Activated T-cell treated with anti-CD3 and anti-CD28 coated beads for 4 hours (primary cell): ENCODE measurements at places on chromosomes 3 and 15.

DNA sequence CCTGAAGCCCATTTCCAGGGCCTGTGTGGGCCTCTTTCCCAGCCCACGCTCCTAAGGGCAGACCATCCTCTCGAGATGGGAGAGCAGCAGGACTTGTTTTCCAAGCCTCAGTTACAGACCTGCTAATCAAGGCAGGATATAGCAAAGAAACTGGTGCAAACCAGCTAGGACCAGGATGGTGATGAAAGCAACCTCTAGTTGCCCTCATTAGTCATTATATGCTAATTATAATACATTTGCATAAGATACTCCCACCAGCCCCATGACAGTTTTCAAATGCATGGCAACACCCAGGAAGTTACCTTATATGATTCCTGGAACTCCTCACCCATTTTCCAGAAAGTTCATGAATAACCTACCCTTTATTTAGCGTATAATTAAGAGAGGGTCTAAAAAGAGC, 34.4 kb upstream of the TRH start:
- DNase-seq, result no peak

- no peak for DNase-seq
These were observed 14.2 kb downstream of the EIF4E3 start for GRCh38 chr3:71710906-71711494.

GRCh38 chr3:55828712-55829111, 341.6 kb upstream of the WNT5A start:
- no peak for DNase-seq

GRCh38 chr15:38090223-38090622, 155.8 kb downstream of the TMCO5A start:
- DNase-seq, result no peak

- no peak for DNase-seq
These were observed 5.5 kb upstream of the VGLL3 start for GRCh38 chr3:86996261-86996955.

DNA sequence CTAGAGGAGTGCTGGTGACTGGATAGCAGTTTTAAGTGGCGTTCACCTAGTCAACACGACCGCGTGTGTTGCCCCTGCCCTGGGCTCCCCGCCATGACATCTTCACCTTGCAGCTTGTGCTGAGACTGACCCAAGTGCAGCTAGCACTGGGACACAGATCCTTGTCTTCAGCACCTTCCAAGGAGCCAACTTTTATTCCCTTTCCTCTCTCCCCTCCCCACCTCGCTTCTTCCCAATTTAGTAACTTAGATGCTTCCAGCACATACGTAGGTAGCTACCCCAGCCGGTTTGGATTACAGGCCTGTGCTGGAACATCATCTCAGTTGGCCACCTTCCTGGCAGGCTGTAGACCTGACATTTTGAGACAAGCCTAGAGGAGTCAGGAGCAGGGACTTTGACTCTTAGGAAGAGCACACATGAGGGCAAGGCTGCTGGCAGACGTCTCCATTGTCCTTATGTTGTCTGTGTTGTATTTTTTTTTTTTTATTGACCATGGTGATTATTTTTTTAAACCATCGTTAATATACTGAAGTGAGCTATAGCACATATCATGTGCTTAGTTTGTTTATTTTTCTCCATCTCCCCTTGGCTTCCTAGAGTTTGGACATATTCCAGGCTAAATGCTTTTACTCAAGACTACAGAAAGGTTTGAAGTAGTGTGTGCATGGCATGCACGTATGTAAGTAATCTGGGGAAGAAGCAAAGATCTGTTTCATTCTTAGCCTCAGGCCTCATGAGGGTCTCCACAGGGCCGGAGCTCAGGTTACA, 61.1 kb downstream of the AAGAB start:
- DNase-seq, result no peak

- no peak for DNase-seq
These were observed 88.4 kb upstream of the GALNT15 start for GRCh38 chr3:16085884-16086608.

GRCh38 chr3:51962854-51963530, 4.3 kb downstream of the PCBP4 start:
- no peak for DNase-seq

GRCh38 chr3:159668990-159669476, 319.6 kb upstream of the IL12A start:
- DNase-seq, result no peak

DNA sequence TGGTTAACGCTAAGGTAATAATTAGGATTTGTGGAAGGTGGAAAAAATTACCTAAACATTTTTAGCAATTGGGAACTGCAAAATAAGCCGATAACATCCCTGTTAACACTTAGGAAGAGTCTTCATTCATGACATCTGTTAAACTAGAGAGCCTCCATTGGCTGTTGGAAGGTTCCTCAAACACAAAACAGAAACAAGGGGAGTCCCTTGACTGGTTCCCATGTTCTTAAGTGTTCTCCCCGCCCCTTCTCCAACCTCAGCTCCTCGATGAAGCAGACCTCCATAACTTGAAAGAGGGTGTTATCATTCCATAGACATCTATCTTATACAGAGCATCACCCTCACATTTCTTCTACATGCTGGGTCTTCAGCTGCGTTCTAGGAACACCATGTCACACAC, 2.5 kb downstream of the SLC22A13 start:
- DNase-seq, result no peak

GRCh38 chr3:173932624-173933023, 535.1 kb downstream of the NLGN1 start:
- no peak for DNase-seq

DNA sequence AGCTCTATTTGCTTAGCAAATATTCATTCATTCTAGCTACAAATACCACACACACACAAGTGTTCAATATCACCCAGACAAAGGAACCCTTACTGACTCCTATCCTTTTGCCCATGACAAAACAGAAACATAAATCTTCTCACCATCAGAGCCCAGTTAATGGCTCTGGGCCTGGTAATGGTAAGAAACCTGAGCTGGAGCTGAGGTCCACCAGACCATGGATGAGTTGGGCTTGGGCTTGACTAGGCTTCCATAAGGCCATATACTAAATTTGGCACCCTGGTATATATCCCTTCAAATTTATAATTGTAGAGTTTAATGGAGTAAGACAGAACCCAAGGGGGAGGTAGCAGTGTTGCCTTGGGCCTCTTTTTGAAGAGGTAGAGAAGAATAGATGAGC, 29.4 kb downstream of the GPR176 start:
- no peak for DNase-seq

DNA sequence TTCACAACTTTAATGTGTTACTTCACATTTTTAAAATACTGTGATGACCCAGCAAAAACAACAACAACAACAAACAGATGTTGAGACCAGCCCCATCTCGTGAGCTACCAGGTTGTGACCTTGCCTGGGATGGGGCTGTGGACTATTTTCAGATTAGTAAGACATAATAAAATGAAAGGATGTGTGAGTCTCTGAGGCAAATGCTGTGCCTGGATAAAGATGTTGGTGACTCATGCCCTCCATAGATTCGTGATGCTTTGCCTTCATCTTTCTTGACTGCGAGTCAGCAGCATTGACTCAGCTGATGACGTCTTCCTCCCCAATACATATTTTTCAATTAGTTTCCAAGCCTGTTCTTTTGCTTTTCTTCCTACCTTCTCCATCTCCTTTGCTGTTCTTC, 453.0 kb upstream of the CFAP20DC start:
- peak; percentile 7 for DNase-seq

GRCh38 chr15:69574506-69574905, 121.9 kb downstream of the RPLP1 start:
- no peak for DNase-seq

GRCh38 chr3:157247391-157247790, 87.4 kb upstream of the CCNL1 start:
- no peak for DNase-seq

GRCh38 chr3:55486101-55486856, 827 bp downstream of the WNT5A start:
- DNase-seq, result no peak

- DNase-seq, result no peak
These were observed 32.9 kb downstream of the RNF111 start for GRCh38 chr15:59020322-59020721.

DNA sequence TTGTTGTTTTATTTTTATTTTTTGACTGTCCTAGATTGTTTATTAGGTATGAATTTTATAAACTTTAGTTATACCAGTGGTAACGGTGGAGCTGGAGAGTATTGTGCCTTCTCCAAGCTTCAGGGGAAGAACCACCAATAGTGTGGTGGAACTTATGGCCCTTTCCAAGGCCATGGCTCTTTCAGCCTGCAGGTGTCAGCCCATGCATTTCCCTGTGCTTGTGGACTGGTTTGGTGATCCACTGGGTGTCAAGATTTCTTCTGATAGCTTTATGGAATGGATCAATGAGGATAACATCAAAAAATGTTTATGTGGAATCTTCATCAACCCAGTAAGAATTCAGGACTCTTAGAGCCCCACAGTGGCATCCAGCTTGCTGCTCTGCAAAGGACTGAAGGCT, 19.2 kb upstream of the SCAMP5 start:
- DNase-seq, result no peak

- DNase-seq, result no peak
These were observed 44.1 kb upstream of the FAM107A start for GRCh38 chr3:58621086-58621830.
